Stimulated activated CD4-positive, alpha-beta T cell treated with anti-CD3 and anti-CD28 coated beads, TNF-alpha, amount 100 ng/mL, for 1 hour (primary cell): ENCODE measurements at places on chromosomes 13 and 19.
A peak's percentile ranks its signal among the peaks of the same experiment; 100 is the strongest.

- no peak for DNase-seq
Measured at GRCh38 chr19:3450796-3451411, 29.4 kb downstream of the SMIM24 start.

GRCh38 chr13:66216728-66217127 is 1013.4 kb downstream of the PCDH9 start:
- DNase-seq, result no peak

- DNase-seq, result no peak
Measured at GRCh38 chr13:112062571-112063570, 4.1 kb upstream of the SOX1 start.

- DNase-seq, result no peak
Measured at GRCh38 chr19:5838353-5839064, 993 bp downstream of the FUT6 start.

DNA sequence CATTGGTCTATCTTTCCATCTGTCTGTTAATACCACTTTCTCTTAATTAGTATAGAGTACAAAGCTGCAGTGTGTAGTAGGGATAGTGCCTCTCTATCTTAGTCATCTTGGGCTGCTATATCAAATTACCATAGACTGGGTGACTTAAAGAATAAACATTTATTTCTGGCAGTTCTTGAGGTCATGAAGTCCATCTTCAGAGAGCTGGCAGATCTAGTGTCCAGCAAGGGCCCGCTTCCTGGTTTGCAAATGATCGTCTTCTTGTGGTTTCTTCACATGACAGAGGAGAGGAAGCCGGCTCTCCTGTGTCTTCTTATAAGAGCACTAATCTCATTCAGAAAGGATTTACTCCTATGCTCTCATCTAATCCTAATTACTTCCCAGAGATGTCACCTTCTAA is 6.1 kb downstream of the ZNF700 start:
- no peak for DNase-seq

GRCh38 chr13:58598241-58598640 is 966.7 kb downstream of the PCDH17 start:
- no peak for DNase-seq

- DNase-seq, result no peak
Measured at GRCh38 chr13:40975441-40975840, 43.7 kb downstream of the ELF1 start.

GRCh38 chr13:94079876-94080275 is 399.6 kb downstream of the DCT start:
- no peak for DNase-seq

GRCh38 chr19:33814181-33815165 is 17.8 kb downstream of the KCTD15 start:
- no peak for DNase-seq

- no peak for DNase-seq
Measured at GRCh38 chr13:87124785-87125074, 546.4 kb upstream of the SLITRK5 start.

DNA sequence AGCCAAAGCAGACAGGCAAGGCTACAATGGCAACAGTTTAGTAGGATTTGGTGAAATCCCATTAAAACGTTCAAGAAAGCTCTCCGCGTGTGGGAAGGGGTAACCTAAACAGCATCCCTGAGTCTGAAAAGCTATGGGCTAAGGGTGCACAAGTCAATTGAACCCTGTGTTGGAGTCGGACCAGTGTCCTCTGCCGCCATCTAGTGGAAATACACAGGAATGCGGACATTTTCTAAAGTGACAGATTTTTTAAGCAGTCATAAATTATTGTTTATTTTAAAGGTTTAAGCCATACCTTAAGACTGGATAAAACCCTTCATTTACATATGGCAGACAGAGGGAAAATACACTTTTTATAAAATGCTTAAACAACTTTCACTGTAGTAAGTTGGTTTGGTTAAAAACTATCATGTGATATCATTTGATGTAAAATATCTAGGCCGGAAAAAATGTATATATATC is 26.5 kb upstream of the LSM14A start:
- DNase-seq, result no peak

DNA sequence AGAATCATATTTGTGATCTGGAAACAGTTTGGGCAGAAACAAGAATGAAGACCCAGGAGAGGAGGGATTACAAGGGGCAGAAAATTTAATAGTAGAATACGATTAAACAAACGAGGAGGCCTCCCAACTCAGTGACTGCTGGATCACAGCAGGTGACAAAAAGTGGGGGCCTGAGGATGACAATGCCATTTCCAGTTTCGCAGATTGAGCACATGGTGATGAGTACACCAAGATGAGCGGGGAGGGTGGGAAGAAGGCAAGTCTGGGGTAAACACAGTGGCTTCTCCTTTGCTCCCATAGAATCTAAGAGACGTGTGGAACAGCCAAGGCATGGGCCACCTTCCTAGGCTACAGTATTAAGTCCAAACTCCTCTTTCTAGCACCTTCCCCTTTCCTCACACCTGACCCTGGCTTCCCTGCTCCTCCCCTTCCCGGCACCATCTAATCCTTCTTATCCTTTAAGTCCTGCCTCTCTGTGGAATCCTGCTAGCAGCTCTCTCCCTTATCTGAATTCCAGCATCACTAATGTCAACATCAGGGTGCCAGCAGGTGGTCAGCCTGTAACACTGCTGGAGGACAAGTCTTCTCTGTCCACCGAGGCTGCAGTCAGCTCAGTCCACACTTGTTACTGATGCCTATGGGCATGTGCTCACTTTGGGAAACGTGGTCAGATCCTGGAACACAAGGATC is 13.5 kb downstream of the ATP7B start:
- no peak for DNase-seq

- DNase-seq, result no peak
Measured at GRCh38 chr13:110802260-110802659, 88.8 kb downstream of the ING1 start.

DNA sequence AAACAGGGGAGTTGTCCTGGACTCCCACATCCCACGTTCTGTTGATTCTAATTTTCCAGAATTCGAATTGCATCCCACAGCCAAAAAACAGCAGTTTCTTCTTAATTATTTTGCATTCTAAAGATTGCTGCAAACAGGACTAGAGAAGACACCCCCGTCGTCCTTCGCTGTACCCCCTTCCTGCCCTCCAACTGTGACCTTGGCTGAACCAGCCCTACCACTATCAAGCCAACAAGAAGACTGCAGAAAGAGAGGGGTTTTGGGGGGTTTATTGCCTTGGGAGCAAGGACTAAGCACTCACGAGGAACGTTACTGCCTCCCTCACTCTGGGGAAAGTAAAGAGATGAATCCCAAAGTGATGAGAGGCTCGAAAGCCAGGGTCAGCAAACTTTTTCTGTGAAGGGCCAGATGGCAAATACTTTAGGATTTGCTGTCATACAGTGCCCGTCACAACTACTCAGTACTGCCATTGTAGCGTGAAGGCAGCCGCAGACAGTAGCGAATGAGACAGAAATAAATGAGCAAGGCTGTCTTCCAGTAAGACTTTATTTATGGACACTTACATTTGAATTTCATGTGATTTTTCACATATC is 32.5 kb upstream of the KATNAL1 start:
- DNase-seq, result no peak

GRCh38 chr13:100738176-100738855 is 63.7 kb upstream of the TMTC4 start:
- no peak for DNase-seq

- DNase-seq, result no peak
Measured at GRCh38 chr19:15962319-15962718, 13.5 kb downstream of the OR10H4 start.

- DNase-seq, result no peak
Measured at GRCh38 chr19:45123440-45123850, 30.5 kb downstream of the PPP1R37 start.

- no peak for DNase-seq
Measured at GRCh38 chr13:26919311-26919710, 158.7 kb upstream of the GPR12 start.

DNA sequence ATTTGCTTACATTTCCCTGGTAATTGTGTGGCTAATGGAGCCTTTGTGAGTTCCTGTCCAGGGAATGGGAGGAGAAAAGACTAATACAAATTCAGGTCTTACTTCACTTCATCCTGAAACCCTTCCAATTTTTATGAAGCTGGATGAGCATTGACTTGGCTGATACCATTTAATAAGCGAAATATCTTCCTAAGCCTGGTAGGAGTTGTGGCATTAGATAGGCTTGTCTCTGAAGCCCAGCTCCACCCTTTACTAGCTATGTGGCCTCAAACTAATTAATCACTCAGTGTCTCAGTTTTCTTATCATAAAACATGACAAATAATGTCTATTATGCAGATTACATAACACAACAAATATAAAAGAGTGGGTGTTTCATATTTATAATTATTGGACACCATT is 106.3 kb downstream of the FGF9 start:
- no peak for DNase-seq

DNA sequence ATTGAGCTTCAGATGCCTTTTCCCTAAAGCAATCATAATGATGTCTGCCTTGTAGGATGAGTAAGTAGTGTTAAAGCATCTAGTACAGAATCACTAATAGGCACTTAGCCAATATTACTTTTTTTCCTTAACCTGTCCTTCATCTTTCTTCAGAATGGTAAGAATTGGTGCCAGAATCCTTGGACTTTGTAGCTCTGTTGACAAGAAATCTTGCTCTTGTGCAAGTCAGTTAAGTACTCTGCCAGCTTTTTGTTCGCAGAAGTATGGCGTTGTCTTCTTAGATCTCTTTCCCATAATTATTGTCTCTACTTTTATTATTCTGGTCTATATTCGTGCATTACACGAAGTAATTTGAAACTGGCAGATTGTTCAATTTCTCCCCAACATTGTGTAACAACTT is 554.5 kb downstream of the PCDH9 start:
- no peak for DNase-seq

DNA sequence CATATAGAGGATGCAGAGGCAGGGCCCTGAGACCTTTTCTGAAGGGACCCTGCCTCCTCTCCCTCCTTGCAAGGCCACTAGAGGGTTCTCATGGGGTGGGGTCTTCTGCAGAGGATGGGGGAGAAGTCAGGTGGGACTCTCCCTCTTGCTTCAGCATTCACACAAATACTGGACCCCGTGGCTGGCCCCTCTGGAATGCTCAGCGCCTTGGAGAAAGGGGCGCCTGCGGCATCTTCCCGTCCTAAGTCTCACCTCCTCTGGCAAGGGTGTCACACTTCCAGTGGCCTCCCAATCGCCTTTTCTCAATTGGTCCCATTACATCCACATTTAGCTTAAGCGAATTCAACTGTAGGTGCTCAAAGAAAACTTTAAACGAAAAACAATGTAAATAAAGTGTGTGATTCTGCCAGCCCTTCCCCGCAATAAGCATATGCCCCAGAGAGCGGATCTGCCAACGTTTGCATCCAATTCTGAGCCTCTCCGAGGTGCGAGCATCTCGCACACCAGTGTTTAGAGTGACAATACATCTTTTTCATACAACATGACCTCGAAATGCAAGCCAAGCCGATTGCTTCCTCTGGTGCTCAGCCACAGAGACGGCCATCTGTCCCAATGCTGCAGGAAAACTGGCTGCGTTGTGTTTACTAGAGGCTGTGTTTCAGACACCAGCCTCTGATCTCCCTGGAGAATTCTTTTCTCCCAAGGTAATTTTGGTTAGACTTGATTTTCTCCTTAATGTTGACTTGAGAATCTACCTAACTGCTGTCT is 69.1 kb upstream of the WASF3 start:
- DNase-seq, result no peak

GRCh38 chr19:7823686-7824301 is 6.2 kb upstream of the EVI5L start:
- no peak for DNase-seq

- no peak for DNase-seq
Measured at GRCh38 chr19:12800923-12801465, 606 bp downstream of the PRDX2 start.

DNA sequence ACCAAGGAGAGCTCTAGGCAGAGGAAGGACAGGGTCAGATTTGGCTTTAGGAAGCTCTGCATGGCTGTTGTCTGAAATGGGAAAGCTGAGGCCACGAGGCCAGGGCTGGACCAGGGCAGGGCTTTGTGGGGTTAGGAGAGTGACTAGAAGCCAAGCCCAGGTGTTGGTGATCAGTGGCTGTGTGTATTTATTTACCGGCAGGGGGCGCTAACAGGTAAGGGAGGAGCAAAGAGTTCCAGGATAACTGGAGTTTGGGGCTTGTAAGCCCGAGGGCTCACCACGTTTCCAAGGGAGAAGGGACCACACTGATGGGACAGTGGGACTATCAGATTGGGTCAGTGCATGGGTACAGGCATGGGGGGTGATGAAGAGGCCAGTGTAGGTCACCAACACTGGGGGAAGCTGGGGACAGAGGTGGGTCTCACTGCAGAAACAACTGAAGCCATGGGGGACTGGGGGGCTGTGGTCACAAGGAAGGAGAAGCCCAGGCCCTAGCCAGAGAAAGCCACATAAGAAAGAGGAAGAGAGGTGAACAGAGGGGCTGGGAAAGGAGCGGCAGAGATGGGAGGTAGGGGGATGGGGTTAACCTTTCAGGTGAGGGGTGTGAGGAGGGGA is 3.9 kb downstream of the TMEM147 start:
- DNase-seq, result peak; percentile 13

DNA sequence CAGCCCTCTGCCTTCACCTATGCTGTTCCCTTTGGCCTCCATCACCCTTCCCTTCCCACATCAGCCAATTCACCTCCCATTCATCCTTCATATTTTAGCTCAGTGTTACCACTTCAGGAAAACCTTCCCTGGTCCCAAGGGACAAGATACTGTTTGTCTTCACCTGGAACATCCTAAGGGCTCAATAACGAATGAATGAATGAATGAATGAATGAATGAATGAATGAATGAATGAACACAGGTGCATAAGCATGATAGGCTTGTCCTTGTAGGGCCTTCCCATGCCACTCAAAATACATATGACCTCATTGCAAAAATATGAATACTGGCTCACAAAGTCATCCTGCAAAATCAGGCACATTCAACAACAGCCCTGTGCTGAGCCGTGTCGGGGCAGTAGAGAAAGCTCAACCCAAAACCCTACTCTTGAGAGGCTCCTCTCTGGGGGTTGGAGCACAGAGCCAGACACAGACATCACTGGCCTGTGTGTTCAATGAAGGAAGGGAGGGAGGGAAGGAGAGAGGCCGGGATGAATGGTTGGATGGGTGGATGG is 33.7 kb upstream of the TPM4 start:
- no peak for DNase-seq

GRCh38 chr19:7676854-7677253 is at the start of gene MCEMP1:
Gene MCEMP1, plus strand, starts transcription at chr19:7677090. Its CDS starts 31 bp downstream, at chr19:7677121.
- no peak for DNase-seq

DNA sequence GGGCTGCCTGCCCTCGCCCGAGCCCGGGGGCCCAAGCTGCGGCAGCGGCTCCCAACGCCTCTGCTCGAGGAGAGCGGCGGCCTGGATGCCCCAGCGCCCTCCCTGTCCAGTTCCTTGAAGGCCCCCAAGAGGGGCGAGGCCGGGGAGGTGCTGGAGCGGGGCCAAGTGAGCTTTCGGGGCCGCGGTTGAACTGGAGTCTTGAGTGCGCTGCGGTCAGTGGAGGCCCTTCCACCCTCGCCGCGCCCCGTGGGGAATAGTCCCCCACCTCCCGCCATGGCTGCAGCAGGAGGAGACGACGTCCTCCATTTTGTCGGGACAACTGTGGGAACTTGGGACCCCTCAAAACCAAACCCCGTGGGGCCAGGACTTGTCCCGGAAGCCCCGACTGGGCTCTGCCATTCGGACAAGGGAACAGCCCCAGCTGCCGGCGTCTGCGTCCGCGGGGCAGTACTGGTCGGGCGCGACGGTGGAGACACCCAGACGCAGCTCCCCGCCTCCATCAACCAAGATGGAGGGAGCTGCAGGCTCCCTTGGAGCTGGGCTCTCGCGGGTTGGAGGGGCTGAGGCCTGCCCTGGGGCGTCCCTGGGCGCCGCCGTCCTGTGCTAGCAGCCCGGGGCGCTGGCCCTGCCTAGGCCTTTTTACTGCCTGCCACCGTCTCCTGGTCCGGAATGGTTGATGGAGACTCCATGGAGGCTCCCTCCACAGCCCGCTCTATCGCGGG is 736 bp upstream of the ZMYM5 start:
- DNase-seq, result peak; percentile 49

GRCh38 chr13:41492432-41493260 is 35.3 kb downstream of the RGCC start:
- DNase-seq, result no peak
